Suprapubic skin (tissue), 4 donors: ENCODE measurements at places on chromosomes 3 and 15. TPM values are rescaled to one million over a fixed set of nuclear protein-coding genes. Genes with fewer than 3 reads are reported as not detected.

The CCDC12 gene
- total RNA-seq = 86.8 TPM

The SIDT1 gene
- total RNA-seq = 3.2 TPM

The SV2B gene
- 0.48 TPM for total RNA-seq

The UROC1 gene
- total RNA-seq = not detected

The PEAK1 gene
- 29.6 TPM for total RNA-seq

The NANOGP8 gene
- total RNA-seq = 2.1 TPM

The RPP14 gene
- total RNA-seq = 8.5 TPM

The OSTN gene
- not detected for total RNA-seq

The PPP1R14D gene
- not detected for total RNA-seq

The TMEM207 gene
- not detected for total RNA-seq

The WDR93 gene
- not detected for total RNA-seq

The DGKG gene
- total RNA-seq = 1.8 TPM

The GHSR gene
- total RNA-seq = not detected

The ANKRD63 gene
- total RNA-seq = not detected

The IMPG2 gene
- total RNA-seq = 0.24 TPM

The PLA2G4B gene
- 75.4 TPM for total RNA-seq

The CPN2 gene
- not detected for total RNA-seq

The SLC12A1 gene
- not detected for total RNA-seq

The CA12 gene
- total RNA-seq = 292 TPM

The KIF23 gene
- total RNA-seq = 7.7 TPM

The DUSP7 gene
- total RNA-seq = 111 TPM

The FOXL2 gene
- not detected for total RNA-seq

The SLC7A14 gene
- not detected for total RNA-seq

The ACOX2 gene
- total RNA-seq = 9.1 TPM

The LRRC31 gene
- 0.32 TPM for total RNA-seq

The MNS1 gene
- not detected for total RNA-seq

The LMAN1L gene
- not detected for total RNA-seq

The PLSCR4 gene
- total RNA-seq = 16.4 TPM

The SPINK8 gene
- not detected for total RNA-seq

The SCAMP5 gene
- 3.5 TPM for total RNA-seq

The GOLGA6D gene
- total RNA-seq = 0.72 TPM

The SERPINI1 gene
- total RNA-seq = 1.6 TPM

The GRAMD1C gene
- 25.5 TPM for total RNA-seq

The CRTC3 gene
- total RNA-seq = 36.6 TPM
